ENCODE measurements at places on chromosomes 3 and 15.

- peak; percentile 57 for DNase-seq
Observed at GRCh38 chr3:161409069-161409468, 37.8 kb upstream of the SPTSSB start.

DNA sequence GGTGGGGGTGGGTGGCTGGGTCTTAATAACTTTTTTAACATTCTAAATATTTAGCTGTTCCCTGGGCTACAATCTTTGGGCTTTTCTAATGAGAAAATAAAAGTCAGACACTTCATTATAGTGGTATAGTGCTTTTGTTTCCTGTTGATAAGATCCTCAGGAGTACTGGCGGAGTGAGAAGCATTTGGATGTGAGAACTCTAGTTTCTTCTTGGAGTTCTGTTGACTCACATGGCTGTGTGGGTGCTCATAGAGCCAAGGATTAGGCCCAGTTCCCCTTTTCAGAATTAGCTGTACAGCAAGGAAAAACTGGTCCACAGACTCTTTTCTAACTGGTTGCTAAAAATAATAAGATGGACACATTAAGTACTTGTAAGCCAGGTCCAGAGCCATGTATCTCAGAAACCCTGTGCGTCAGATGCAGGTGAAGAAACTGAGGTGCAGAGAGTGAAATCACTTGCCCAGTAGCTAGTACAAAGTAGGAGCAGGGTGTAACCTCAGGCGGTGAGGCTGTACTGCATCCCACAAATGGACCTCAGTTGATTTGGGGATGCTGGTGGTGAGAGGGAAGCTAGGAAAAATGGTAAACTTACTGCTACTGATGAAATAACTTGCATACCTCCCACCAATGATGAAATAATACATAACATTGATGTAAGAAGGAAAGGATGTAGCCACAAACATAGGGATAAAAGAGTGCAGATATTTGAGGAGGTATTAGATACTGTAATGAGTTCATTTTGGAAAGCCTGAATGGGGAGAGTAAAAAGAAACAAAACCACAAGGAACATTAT lies 2.3 kb downstream of the ITPR1 start:
- DNase-seq, result no peak

- no peak for DNase-seq
Observed at GRCh38 chr3:16452261-16452660, 61.2 kb downstream of the RFTN1 start.

DNA sequence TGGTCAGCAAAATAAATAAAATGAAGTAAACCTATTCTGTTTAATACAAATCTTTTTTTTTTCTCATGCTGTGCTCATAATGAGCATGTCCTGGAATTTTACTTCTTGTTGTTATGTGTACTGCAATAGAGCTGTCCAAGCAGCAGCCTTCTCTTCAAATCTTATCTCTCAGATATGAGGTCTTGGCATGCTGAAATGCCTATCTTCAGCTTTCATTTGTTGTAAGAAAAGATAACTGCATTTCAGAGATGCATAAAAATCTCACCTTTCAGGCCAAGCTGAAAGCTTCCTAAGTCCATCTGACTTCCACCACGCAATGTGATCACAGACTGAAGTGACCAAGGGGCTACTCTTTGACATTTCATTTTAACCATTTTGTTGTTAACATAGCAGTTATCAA lies 43.5 kb upstream of the LRRC3B start:
- no peak for DNase-seq

- no peak for DNase-seq
Observed at GRCh38 chr3:47940232-47940631, 76.0 kb downstream of the MAP4 start.

- DNase-seq, result no peak
Observed at GRCh38 chr3:127425505-127426443, 137.9 kb upstream of the PRR20G start.

- DNase-seq, result no peak
Observed at GRCh38 chr3:1783995-1784394, 314.7 kb upstream of the CNTN4 start.

- DNase-seq, result no peak
Observed at GRCh38 chr3:25826510-25826909, 36.6 kb downstream of the OXSM start.

DNA sequence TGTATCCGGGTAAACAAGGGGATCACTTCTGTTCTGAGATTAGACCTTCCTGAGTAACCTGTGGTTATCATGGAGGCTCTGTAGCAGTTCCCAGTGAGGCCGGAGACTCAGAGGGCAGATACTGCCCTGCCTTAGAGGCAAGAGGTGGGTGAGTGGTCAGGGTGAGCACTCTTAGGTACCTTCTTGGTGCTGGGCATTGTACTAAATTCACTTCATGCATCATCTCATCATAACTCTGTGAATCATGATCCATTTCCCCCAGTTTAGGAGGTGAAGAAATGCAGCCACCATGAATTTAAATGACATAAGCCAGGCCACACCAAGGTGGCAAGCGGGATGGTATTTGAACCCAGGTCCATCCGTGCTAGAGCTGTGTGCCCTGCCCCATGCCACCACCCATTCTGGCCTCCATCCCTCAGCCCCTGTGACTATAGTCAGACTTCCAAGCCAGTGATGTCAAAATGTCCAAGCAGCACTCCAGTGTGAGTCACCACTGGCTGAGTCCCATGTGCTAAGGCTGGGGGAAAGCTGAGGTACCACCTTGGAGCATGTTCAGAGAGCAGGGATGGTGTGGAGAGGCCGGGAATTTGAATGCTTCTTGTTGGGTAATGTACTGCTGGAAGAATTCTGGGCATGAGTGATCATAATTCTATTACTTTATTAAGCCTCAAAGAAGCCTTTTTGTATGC lies 88.8 kb downstream of the EPHB1 start:
- no peak for DNase-seq

GRCh38 chr3:123718108-123718507 lies 133.3 kb upstream of the HACD2 start:
- no peak for DNase-seq

DNA sequence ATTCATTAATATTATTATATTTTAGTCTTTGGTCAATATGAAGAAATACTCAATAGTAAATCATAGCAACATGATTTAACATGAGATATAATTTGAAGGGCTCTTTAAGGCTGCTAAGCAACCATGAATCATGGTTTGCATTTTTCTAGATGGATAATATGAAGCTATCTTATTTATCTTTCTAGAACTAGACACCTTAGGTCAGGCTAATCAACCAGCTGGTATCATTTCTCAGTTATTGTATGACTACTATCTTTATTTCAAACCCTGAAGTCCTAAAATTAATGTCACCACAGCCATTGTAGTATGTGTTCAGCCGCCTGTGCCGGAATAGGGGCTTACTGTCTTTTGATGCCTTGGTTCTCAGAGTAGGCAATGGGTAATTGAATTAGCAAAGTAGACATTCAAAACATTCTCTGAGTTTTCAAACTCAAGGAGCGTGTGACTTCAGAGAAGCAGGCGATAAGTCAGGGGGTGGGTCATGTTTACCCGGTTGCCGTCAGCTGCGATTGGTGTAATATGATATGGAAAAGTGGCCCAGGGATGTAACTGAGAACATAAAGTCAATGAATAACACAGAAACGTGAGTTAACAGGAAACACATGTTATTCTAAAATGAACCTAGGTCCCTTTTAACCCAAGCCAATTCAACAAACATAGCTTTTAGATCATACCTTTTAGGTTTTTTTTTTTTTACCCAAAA lies 93.4 kb upstream of the CTDSPL start:
- DNase-seq, result no peak

DNA sequence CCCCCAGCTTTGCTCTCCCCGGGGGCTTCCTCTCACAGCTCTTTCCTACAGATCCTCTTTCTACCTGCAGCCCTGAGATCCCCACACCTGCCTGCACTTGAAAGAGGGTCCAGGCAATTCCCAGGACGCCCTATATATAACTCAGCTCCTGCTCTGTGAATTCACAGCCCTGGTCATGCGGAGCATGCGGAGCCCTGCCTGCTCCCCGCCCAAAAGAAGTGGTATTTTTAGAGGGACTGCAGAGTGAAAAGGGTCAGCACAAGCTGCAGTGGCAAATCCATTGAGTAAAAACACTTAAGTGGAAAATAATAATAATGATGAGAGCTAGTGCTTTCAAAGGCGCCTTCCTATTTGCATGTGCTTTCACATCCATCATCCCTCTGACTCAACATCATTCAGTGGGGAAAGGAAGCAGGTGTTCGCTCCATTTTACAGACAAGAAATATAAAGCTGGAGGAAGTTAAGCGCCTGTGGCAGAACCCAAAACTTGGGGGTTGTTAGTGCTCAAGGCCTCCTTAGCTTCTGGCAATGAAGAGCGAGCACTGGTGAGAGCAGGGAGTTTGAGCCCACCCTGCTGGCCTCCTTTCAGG lies 76.3 kb upstream of the LIPC start:
- DNase-seq, result no peak

DNA sequence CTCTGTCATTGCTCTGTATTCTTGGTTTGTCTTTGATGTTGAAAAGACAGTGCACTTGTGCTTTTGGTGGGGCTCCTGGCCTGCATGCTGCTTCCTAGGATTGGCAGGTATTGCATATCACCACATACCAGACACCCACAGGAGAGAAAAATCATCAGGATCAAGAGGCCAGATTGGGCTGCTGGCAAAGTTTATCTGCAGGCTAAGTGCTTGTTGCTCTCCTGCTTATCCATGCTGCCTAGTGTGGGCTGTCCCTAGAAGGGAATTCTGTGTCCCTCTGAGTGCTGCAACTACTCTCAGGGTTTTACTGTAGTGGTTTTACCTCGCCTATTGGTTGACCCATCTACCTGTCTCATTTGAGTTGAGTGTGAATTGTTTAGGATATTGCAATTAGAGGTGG lies 833 bp upstream of the SLC22A13 start:
- DNase-seq, result no peak

- no peak for DNase-seq
Observed at GRCh38 chr15:90024406-90024805, 23.3 kb downstream of the ZNF710 start.

DNA sequence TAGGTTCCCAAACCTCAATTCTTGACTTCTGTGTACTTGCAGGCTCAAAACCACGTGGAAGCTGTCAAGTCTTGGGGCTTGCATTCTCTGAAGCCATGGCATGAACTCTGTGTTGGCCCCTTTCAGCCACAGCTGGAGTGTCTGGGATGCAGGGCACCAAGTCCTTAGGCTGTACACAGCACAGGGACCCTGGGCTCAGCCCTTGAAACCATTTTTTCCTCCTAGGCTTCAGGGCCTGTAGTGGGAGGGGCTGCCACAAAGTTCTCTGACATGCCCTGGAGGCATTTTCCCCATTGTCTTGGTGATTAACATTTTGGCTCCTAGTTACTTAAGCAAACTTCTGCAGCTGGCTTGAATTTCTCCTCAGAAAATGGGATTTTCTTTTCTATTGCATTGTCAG lies 135.4 kb downstream of the ATG7 start:
- no peak for DNase-seq

DNA sequence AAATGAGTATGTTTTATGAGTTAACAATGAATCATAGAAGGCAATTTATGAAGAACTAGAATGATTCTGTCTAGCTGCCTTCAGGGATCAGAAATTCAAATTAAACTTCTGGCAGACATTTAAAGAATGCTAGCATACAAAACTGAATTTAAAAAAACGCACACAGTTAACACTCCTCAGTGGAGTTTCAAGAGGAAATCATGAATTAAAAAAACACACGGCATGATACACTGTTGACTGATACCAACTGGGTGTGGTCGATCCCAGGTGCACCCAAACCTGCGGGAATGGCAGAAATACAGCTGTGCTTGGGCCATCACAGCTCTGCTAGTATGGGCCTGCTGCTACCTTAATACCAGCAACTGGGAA lies 526.0 kb downstream of the FOXP1 start:
- DNase-seq, result no peak

- DNase-seq, result no peak
Observed at GRCh38 chr15:45702041-45702440, 67.2 kb downstream of the SQOR start.

- no peak for DNase-seq
Observed at GRCh38 chr3:189952272-189952671, 168.4 kb downstream of the P3H2 start.

- DNase-seq, result no peak
Observed at GRCh38 chr3:111768571-111769100, 90.4 kb upstream of the PHLDB2 start.

DNA sequence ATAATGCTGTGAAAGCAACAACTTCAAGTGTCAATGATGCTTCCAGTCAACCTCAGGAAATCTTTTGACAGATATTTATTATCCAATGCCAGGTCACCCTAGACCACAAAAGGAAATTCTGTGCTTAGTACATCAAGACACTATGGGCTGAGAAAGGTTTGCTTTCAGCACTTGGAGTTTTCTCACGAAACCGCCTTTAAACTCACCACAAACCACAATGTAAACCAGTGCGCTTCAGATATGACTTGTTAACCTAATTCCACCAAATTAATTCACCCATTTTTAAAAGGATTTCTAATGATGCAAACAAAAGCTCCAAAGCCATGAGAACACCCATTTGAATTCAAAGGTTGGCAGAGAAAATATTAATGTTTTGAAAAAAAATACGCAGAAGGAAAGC lies 292.9 kb upstream of the NR2F2 start:
- no peak for DNase-seq

DNA sequence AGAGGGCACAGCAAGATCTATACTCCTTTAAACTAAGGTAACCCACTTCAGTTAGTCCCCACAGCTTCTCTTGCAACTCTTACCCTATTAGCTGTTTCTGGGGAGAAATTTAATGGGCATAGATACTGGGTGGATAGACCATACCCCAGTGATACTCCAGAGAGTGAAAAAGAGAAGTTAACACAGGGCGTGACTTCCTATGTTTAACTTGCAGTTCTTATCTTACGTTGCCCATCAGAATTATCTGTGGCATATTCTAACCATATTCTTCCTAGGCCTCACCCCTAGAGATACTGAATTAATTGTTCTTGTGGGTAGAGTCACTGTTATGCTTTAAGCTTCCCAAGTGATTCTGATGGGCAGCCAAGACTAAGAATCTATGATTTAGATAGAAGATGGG lies 485.4 kb upstream of the TPRG1 start:
- DNase-seq, result no peak

- DNase-seq, result no peak
Observed at GRCh38 chr3:115550285-115550761, 73.0 kb upstream of the GAP43 start.

DNA sequence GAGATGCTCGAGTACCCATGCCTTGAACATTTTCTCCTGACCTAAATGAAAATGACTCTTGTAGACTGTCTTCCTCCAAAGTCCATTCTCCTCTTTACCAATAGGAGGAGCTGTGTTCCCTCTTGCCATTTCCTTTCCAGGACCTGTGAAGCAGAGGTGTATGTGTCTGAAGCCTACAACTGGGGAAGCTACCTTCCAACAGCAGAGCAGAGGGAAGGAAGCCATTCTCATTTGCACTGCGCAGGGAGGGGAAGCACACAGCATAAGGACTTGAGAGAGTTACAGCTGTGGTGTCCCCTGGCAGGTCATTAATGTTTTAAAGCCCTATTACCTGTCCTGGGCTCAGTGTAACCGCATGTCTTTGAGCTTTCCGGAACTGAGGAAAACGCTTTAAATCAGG lies 38.7 kb downstream of the HSPBAP1 start:
- no peak for DNase-seq

Measured in activated naive CD4-positive, alpha-beta T cell treated with anti-CD3 and anti-CD28 coated beads, Interleukin-2, amount 10 ng/mL, durations not matched to agents 7 days and 5 days (primary cell).